ENCODE measurements at places on chromosomes 13 and 19.

GRCh38 chr19:19643158-19644053 is at the start of gene GMIP:
GMIP (minus strand) TSS chr19:19643657; CDS start chr19:19643529, 128 bp downstream.
- peak; percentile 91 for DNase-seq

DNA sequence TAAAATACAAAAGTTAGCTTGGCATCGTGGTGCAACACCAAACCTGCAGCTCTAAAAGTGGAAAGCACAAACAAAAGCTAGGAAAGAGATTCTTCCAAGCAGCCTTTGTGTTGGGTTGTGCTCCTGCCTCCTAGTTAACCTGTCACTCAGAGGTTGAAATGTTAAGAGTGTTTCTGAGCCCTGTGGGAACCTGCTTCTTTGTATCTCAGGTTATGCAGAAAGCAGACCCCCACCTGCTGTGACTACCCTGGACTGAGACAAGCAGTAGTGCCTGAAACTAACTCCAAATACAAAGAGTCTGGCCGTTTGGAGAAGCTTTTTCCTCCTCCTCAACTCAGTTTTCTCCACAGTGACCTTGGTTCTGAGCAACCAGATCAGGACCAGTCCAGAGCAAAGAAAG is 158.4 kb upstream of the CSNK1A1L start:
- no peak for DNase-seq

DNA sequence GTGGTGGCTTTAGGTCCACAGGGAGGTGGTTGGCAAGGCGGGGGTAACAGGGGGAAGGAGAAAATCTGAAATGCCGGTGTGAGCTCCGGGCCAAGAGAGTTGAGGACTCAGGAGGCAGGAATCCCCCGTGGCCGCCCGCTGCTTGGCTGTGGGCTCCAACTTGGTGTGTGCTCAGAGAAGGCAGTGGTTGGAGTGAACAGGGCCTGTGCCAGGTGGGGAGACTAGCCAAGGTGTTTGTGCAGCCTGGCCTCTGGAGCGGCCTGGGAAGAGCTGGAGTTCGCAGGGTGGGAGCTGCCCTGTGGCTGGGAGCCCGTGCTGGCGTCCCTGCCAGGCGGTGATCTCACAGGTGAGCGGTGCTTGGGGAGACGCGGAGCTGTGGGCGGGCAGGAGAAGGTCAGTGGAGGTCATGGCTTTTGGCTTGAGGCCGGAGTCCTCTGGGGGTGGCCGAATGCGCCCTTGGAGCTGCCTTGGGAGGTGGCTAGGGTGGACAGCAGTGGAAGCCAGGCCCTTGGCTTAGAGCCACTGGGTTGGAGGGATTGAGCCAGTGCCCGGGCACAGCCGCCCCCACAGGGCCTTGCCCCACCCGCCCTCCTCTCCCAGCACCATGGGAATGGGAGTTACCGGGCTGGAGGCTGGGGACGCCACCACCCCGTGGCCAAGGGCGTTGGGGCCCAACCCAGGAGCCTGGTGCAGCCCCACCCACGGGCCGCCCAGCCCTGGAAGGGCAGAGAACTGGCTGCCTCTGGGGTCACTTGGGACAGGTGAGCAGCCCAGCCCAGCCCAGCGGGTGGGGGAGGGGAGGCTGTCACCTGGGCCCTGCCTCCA is 7.1 kb upstream of the CIRBP start:
- peak; percentile 94 for DNase-seq

DNA sequence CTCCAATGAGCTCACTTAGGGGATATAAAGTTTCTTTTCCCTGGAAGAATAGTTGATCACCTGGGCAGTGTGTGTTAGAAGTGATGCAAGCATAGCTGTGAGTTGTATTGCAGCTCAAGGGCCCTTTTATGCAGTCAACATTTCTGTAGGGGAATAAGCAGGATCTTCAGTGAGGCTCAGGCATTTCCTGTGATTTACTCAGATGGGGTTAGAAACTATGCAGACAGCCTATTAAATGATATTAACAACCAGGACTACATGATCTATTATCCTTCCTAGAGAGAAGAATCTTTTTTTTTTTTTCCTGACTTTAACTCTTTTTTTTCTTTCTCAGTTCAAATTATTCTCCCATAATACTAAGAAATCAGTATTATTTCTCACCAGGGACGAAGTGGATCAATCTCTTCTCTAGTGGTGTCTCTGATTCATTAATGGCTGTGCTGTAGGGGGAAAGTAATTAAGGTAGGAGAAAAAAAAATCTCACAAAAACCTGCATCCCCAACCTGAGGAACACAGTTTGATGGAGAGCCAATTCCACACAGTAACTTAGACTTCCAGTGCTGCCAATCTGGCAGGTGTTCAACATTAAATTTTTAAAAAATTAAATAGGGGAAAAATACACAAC is 126.4 kb upstream of the SLC10A2 start:
- DNase-seq = no peak

DNA sequence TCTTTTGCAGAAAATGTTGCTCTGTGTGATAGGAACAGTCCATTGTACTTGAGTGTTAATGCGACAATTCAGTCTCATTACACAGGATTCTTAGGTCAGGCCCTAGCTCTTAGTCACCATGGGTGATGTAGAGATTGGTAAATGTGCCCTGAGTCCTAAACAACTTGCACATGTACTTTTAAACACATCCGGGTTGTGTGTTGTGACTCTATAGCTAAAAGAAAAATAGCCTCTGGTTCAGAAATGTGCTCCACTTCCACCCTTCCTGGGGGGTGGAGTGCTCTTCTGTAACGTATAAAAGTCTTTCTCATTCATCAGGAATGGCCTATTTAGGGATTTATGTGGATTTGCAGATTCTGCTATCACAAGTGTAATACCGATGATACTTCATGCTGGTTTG is 5.2 kb downstream of the SPATA13 start:
- DNase-seq = no peak

DNA sequence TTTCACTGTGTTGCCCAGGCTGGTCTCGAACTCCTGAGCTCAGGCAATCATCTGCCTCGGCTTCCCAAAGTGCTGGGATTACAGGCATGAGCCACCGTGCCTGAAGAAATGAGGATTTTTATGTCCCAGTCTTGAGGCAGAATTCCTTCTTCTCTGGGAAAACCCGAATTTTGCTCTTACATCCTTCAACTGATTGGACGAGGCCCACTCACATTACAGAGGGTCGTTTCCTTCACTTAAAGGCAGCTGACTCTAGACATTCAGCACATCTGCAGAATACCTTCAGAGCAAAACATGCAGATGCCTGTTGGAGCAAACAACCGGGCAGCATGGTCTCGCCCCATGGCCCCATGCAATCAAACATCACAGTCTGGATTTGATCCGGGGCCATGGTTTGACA is 36.3 kb upstream of the NFIC start:
- DNase-seq = no peak

- no peak for DNase-seq
Observed at GRCh38 chr13:23007426-23007825, 173.4 kb upstream of the SGCG start.

DNA sequence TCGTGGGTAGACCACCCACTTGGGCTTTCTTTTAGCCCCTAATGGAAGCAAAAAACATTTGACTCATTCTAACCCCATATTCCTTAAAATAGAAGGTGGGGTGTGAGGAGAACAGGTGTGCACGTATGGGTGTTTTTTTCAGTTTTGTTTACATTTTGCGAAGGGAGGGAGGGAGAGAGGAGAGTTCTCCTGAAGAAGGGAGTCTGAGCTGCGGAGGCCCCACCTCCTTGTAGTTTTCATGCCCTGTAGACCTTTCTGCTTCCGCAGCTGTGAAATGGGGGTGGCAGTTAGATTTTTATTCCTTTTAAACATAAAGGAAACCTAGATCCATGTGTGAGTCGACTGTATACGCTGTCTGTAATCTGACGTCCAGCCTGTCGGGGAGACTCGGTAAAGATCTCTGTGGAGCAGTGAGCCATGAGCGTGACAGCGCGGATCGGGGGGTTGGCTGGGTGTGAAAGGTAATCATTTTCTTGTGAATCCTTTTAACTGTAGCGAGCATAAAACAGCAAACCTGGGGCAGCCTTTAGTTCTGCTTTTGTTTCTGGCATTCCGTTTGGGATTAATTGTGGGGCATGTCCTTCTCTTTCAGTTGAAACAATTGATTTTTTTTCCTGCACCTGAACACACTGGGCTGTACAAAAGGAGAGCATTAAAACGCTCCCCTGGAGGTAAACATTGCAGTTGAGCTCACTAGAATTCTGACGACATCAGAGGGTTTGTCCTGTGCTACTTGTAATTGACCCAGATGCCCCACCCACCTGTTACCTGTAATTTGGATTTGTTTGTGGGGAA is 2.3 kb downstream of the UPF1 start:
- DNase-seq = peak; percentile 50

GRCh38 chr19:47391510-47392223 is 27.7 kb downstream of the MEIS3 start:
- peak; percentile 76 for DNase-seq

GRCh38 chr13:75151081-75151643 is 330.8 kb downstream of the TBC1D4 start:
- no peak for DNase-seq

GRCh38 chr13:28495538-28496187 is 735 bp upstream of the FLT1 start:
- DNase-seq = no peak

DNA sequence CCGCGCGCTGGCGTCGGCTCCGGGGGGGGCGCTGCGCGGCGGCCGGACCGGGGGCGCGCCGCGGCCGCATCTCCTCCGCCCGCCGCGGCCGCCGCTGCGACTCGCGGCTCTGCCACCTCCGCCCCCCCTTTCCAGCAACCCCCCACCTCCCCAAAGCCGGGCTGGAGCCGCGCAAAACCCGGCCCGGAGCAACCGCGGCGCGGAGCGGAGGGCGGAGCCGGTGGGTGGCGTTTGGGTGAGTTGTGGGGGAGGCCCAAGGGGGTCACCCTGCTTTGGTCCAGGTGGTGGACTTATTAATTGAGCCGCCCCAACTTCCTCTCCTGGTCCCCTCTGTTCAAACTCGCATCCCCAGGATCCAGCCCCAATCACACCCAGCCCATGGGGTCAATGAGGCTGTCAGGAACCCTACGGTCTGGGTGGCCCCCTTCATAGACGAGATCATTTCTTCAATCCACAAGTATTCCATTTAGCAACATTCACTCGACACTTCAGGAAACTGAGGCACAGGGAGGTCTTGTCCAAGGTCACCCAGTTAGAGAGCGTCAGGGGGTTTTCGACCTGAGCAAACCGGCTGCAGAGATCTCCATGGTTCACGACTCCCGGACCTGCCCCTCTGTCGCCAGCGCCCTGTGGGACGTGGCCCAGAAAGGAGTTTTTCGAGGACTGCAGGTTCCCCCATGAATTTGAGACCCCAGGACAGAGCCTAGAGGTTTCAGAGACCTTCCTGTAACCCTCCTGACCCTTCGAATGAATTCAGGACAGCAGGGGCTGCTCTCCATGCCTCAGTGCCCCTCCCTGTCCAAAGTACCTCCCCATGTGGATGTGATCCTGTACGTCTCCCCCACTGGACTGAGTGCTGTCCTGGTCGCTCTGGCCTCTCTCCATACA is 22.4 kb upstream of the SEMA6B start:
- no peak for DNase-seq

DNA sequence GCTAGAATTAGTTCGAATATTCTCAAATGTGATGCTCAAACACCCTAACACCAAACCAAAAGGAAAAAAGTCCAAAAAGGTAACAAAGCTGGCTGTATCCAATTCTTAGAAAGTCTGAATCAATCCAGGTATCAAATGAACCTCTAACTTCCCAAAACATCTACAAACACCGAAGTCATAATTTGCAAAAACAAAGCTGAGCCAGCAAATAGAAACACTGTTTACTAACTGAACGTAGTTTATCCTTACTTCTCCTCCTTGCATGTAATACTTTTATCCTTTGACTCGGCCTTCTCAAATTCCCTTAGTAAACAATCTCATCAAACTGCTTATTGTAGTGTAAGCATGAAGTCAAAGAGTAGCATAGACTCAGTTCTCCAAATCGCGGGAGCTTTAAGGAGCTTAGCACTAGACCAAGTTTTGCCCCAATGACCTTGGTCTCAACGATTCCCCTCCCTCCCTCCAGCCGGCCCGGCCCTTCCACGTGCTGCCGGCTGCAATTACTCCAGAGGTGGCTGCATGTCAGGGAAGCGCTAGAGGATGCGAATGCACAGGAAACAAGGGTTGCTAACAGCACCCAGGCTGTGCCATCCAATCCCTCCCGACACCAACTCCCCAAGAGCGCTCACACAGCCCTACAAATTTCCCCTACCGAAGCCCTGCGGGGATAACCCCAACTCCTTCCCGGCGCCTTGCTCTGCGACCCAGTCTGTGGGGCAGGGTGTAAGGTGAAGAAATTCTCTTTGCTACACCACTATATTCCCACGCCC is 693 bp downstream of the XPO4 start:
- DNase-seq = peak; percentile 57

GRCh38 chr13:110409581-110409992 is 102.5 kb downstream of the COL4A2 start:
- no peak for DNase-seq

DNA sequence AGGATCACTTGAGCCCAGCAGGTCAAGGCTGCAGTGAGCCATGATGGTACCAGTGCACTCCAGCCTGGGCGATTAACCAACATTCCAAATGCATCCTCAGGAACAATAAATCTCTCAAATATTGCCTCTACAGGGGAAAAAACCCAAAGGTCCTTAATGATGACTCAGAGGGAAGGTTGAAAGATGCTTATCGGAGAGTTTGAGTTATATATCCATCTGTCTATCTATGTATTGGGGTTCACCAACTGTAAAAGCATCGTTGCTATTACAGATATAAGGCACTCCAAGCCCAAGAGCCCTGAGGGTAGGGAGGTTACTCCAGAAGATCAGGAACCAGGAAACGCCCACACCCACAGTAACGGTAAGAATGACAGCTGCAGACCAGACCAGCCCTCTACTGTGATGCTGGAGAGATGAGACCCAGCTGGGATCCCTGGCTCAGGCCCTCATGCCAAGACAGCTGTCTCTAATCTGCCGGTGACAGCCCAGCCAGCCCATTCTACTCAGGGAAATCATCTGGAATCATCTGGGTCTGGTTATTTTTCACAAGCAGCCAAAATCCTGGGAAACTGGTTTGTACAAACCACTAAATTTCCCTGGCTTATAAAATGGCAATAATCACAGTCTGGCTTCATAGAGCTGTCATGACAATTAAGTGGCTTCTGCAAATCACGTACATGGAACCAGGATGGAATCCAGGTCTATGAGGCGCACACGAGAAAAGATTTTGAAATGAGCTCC is 23.8 kb downstream of the TEX101 start:
- DNase-seq = peak; percentile 45

GRCh38 chr13:28574617-28575142 is 79.8 kb upstream of the FLT1 start:
- peak; percentile 46 for DNase-seq

GRCh38 chr19:44813070-44813840 is 4.4 kb downstream of the BCAM start:
- DNase-seq = no peak

Data from transverse colon (tissue), 4 donors.